ENCODE measurements at places on chromosomes 2 and 18.

GRCh38 chr2:96105994-96106715 lies 10.2 kb downstream of the ADRA2B start:
- no peak for DNase-seq

DNA sequence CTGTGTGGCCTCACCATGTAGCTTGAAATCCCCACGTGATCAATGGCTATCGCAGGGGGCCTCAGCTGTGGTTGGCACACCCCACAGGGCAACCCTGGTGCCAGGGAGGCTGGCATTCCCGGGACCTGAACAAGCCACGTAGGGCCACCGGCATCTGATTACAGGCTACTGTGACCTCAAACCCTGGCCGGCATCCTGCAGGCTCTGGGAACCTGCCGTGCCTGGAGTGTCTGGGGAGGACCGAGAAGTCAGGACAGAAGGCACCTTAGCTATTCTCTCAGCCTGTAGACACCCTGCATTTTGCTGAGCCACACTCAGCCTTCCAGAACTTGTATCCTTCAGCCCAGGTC lies 213.0 kb downstream of the GLI2 start:
- DNase-seq = no peak

DNA sequence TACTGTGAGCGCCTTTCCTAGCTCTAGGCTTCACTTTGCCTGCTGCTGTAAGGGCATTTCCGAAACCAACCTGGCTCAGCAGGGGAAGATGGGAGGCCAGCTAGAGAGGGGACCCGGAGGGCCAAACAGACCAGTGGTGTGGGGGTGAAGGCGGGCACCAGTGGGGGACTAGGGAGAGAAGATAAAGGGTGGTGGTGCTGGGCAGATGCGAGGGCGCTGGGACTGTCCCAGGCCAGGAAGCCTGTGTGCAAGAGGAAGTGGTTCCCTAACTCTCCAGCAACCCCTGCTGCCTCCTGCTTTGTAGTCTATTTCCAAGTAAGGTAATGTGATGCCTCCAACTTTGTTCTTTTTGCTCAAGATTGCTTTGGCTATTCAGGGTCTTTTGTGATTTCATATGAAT lies 73.1 kb downstream of the DNAH7 start:
- no peak for DNase-seq

DNA sequence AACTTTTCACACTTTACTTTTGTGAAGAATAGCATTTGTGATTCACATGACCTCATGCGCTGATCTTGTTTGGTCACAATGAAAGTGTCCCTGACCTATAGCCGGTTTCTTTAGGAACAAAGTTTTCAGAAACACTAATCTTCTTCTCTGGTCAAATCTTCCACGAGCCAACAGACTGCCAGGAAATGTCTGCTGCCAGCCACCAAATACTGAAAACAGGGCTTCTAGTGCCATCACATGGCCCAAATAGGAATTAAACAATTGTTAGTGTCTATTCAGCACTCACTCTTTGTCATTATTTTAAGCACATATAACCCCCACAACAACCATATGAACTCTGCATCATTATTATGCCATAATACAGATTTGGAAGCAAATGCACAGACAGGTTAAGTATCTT lies 286.5 kb upstream of the SYT4 start:
- DNase-seq = peak; percentile 47

GRCh38 chr2:226497146-226497909 lies 302.3 kb downstream of the IRS1 start:
- DNase-seq = no peak

DNA sequence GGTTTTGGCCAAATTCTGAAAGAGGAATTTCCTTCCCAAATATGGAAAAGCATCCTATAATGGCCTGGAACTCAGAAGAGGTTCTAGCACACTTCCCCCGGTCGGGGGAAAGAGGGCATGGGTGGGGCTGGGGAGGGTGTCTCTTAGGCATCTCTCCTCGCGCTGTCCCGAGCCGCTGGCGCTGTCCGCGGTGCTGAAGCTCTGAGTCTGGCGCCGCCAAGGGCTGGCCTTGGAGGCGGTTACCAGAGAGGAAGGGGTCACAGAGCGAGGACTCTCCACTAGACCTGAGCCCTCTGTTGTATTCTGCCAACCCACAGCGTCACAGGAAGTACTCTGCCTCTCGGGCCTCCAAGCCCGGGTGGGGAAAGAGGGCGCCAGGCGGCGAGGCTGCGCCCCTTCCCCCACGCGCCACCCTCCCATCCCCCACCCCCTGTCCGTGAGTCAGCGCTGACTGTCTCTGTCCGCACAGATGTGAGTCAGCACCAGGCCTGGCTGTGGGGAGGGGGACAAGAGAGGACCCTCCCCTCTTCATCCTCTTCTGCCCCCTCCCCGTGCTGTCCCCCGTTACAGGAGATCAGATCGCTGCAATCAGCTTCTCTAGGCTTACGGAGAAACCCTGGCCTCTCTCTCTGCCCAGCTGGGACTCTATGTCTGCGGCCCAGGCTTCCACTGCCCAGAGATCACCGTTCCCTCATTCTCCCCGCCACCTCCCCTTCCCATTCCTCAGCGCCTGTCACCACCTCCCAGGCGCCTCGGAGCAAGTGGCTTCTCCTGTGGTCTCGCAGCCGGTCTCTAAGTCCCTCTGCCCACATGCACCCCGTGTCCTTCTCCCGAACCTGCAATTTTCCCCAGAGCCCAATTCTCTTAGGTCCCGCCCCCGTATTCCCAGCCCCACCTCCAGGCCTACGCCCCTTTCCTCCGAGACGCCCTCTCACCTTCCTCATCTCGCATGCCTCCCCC lies 779 bp downstream of the PTPRN start:
- peak; percentile 92 for DNase-seq

DNA sequence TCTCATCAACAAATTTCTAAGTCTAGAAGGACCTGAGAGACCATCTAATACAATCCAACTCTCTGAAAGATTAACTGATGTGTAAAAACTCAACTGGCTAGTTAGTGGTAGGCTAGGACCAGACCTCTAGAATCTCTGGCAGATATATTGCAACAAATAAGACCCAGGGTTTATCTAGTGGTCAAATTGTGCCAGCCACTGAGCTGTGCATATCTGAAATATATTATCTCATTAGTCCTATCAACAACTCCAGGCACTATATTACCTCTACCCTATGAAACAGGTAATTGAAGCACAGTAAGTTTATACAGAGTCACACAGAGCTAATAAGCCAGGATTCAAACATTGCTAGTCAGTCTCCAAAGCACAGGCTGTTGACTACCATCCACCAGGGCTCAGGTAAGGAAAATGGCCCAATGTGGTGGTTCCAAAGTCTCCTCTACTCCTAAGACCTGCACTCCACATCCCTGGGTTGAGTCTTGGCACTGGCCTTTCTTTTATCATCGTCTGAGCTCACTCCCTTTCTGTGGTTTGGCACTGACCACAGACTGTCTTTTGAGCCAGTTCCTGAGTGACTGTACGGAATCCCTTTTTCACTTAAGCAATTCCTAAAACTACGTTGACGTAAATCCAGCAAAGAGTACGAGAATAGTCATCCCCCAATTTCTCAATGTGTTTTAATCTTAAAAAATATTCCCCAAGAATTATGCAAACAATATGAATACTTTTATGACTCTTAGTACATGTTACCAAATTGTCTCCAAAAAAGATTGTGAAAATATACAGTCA lies 11.9 kb upstream of the PID1 start:
- DNase-seq = peak; percentile 99

DNA sequence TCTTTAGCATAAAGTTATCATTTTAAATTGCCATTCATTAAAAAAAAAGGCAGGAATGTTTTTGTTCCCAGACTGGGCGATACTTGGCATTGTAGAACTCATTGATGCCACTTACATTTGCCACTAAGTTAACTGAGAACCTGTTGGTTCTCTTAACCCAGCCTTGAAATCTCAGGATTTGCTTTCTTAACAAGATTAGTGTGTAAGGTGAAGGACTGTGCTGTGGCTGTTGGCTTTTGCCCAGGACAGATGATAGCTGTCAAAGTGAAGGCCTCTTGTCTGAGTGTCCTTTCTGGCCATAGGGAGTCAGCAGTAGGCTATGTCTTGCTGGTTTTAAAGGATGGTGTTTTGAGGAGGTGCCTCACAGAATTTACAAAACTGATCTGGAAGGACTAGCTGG lies 2.6 kb downstream of the DPYSL5 start:
- DNase-seq = no peak

- DNase-seq = no peak
Observed at GRCh38 chr2:132538331-132538855, 121.8 kb downstream of the GPR39 start.

GRCh38 chr2:240387669-240388358 lies 47.6 kb upstream of the GPC1 start:
- DNase-seq = peak; percentile 96

- peak; percentile 22 for DNase-seq
Observed at GRCh38 chr2:124911560-124911959, 886.5 kb downstream of the CNTNAP5 start.

DNA sequence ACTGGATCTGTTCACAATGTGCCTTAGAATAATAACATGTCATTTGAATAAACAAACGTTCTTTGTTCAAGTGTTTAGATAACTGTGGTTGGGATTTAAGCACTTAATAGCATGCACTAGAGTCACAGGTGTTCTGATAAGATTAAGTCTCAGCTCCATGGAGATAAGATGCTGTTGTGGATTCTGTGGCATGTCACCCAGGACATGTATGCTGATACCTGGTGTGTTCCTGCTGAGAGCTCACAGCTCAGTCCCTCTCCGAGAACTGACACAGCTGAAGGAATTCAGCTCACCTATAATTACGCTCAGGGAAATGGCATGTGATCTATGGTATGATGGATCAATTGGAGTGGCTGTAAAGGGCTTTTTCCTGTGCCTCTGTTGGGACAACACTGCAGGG lies 75.4 kb upstream of the ST6GAL2 start:
- DNase-seq = no peak
